ENCODE measurements at places on chromosomes 7 and 10.

- DNase-seq = no peak
Measured at GRCh38 chr7:128153436-128153835, 87.6 kb upstream of the LEP start.

DNA sequence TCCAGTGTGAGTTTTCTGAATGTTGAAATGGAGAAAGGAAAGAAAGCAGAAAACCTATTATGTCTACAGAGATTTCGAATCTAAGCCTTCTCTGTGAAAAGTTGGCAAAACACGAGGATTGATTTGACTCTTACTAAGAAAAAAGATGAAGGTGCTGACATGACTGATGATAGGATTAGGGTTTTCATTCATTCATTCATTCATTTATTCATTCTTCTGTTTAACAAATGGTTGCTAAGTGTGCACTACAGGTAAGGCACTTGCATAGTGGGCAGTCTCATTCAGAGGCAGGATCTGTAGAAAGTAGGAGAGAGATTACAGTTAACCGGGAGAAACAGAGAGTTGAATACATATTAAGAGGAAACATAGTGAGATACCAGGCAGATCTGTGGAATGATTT, 137.1 kb downstream of the ZNF365 start:
- no peak for DNase-seq

- no peak for DNase-seq
Measured at GRCh38 chr7:155402941-155403340, 55.0 kb upstream of the EN2 start.

- no peak for DNase-seq
Measured at GRCh38 chr10:103493362-103493915, at the start of gene NEURL1. Gene NEURL1, plus strand, starts transcription at chr10:103493705. Its CDS starts 683 bp downstream, at chr10:103494388.

DNA sequence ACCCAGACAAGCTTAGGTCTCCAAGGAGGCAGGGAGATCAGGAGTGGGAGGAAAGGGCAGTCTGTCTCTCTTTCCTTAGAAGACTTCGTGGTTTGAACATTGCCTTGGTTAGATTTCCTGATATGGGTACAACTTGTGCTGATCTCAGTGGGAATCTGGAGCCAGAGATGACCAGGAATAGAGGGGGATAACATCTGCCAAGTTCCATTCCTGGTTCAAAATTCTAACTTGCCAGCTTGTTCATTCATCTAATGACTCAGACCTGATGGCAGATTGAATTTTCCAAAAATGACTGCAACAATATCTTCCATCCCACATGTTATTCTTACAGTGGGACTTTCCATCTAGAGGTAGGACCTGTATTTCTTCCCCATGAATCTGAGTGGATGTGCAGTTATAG, 394.3 kb upstream of the PODXL start:
- no peak for DNase-seq

All from PC-3 (cell line).